ENCODE measurements at places on chromosomes 2 and 18. TPM values are rescaled to one million over a fixed set of nuclear protein-coding genes. Genes with fewer than 3 reads are reported as not detected.

Gene SMIM21
- not detected for total RNA-seq

Gene CIAO1
- 74.6 TPM for total RNA-seq

Gene RNF152
- total RNA-seq: 106 TPM

Gene NEU2
- total RNA-seq: not detected

Gene MC2R
- under 0.01 TPM for total RNA-seq

Gene TWIST2
- not detected for total RNA-seq

Gene C2orf66
- not detected for total RNA-seq

Gene CLEC4F
- total RNA-seq: not detected

Gene IL37
- total RNA-seq: not detected

Gene SLC5A7
- 1.6 TPM for total RNA-seq
